ENCODE measurements at places on chromosomes 11 and 22. TPM values are rescaled to one million over a fixed set of nuclear protein-coding genes. Genes with fewer than 3 reads are reported as not detected.

Gene MMP1
- 0.69 TPM for total RNA-seq

Gene ACR
- total RNA-seq = 0.39 TPM

Gene OR2AG1
- total RNA-seq = not detected

Gene POLD3
- total RNA-seq = 16.4 TPM

Gene HBG1
- 299 TPM for total RNA-seq

Gene SAA4
- not detected for total RNA-seq

Gene MS4A6A
- 33.6 TPM for total RNA-seq

DNA sequence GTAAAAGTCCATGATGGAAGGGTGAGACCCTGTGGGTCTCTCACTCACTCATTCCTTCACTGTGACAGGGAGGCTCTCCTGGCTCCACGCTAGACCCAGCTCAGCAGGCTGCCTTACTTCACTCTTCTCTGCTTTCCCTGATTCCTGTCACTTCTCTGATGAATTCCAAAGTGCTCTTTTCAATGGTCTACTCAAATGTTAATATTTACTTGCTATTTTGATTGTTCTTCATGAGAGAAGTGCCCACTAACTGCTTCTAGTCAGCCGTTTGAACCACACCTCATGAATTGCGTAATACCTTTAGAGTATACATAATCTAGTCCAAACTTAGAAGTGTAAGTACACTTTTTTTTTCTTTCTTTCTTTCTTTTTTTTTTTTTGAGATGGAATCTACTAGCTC is 1350.2 kb upstream of the RAG2 start:
- no peak for DNase-seq

GRCh38 chr11:67251841-67252240 is 14.4 kb upstream of the GRK2 start:
- no peak for DNase-seq

GRCh38 chr11:104908186-104908531 is 9.9 kb upstream of the CASP12 start:
- DNase-seq = no peak

DNA sequence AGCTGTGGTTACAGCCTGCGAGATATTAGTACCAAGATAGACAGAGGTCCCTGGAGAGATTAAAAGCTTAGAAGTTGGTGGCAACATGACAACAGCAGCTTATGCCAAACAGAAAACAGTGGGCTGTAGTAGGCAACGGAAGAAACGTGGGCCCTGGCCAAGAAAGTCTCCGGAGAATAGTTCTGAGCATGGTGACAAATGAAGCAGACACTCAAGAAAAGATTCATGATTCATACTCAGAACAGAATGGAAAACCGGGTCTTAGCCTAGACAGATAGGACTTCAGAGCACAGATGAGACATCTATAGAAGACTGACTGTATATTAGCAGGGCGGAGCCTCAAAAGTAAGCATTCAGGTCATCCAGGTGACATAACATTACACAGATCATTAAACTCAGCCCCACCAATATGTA is 727.4 kb downstream of the ETS1 start:
- no peak for DNase-seq

DNA sequence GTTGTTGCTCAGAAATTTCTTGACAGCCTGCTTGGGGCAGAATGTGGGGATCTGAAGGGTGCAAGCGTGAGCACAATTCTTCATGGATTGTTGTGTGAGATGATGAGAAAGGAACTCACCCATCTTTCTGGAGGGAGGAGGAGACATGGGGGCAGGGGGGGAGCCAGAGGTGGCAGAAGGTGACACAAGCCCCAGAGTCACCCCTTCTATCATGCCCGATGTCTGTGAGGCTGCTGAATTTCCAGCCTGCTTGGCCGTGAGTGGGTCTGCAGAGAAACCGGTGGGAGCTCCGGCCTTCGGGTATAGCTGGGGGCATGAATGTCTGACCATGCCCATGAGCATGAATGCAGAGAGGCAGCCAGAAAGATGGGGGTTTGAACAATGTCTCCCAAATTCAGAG is 870.7 kb downstream of the TBC1D22A start:
- no peak for DNase-seq

- no peak for DNase-seq
These were observed 52.5 kb upstream of the SLC22A12 start for GRCh38 chr11:64538501-64538951.

DNA sequence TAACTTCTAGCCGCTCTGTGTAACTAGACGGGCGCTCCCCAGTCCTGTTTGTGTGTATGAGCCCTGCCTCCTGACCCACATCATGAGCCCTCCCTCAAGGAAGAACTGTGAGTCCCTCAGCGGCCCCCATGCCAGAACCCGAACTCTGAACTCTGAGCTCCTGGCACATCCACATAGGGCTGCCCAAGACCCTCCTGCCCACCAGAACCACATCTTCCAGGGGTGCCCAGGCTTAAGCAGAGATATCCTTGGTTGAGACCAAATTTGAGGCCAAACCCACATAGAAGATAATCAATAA is 3.0 kb downstream of the TRIM29 start:
- DNase-seq = no peak

DNA sequence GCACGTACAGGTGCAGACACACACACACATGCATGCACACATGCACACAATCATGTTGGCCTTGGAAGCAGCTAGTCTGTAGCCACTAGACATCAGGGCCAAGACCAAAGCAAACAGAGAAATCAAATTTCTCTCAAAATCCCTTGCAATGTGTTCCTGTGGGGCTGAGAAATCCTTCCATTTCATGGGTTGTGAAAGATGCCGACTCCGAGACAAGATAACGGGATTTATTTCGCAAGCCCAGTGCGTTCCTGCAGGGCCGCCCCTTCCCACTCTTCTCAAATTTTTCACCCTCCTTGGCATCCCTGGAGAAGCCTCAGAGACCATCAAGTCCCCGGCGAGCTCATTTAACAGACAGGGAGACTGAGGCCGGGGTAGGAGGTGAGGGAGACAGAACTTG is 366.7 kb downstream of the MN1 start:
- no peak for DNase-seq

DNA sequence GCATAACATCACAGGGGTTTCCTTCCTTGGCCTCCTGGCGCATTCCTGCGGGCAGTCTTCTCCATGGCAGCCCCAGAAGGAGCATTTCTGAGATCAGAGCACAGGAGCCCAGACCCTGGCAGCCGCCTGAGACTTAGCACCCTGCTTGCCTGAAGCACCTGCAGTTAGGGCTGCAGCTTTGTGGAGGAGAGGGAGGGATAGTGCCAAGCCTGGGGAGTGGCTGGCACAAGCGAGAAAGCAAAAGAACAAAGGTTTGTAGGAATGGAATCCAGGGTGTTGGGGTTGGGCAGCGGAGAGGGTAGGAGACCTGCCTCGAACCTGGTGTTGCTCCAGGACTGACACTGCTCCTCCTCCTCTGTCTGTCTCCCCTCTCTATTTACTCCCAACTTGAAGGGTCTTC is 66.9 kb downstream of the SCN3B start:
- no peak for DNase-seq

DNA sequence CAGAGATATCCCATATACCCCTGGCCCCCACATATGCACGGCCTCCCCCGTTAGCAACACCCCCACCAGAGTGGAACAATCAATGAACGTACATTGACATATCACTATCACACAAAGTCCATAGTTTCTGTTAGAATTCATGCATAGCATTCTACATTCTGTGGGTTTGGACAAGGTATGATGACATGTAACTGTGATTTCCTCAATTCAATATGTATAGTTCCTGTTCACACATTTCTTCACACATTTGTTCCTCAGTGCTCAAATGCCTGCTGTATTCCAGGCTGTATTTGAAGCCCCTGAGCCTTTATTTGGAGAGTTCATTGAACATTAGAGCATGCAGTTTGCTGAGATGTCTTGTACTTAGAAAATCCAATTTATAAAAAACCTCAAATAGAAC is 69.9 kb downstream of the PTPRJ start:
- DNase-seq = no peak

DNA sequence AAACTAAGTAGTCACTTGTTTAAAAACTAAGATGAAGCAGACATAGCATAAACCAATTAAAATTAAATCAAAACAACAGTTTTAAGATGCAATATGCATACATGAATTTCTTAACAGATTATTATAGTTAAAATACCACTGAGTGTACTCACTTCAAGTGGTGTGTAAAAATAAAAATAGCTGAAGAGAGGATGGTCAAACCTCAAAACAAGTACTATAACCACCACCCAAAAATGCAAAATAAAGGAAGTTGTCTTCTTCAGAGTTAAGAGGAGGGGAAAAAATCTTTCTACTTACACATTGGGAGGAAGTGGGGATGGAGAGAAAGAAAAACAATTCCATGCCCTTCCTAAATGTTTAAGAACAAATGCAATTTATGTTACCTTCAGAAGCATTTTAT is 31.9 kb downstream of the RRAS2 start:
- no peak for DNase-seq

GRCh38 chr11:47477753-47478152 is 28.8 kb upstream of the RAPSN start:
- DNase-seq = no peak

DNA sequence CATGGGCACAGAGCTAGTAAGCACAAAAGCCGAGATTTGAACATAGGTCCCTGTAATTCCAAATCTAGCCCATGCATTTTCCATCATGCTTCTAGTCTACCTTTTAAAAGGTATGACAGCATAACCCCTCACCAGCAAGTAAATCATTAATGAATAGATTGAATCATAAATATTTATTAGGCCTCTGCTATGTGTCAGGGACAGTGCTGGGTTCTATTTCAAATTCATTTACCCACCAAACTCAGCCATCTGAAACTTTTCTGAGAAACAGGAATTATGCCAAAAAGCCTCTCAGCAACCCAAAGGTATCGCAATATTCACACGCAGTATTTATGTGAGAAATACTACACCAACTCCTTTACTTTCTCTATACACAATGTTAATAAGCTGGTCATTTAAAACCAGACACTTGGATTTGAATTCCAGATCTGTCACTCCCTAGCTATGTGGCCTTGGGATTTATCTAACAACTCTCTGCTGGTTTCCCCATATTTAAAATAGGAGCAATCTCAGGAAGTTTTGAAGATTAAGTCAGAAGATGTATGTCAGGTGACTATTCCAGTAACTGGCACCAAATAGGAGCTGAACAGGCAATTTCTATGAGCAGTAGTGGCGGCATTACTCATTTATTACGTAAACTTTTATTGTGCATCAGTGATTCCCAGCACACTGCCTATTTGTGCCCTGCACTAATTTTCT is 191.4 kb downstream of the TENM4 start:
- DNase-seq = no peak

- no peak for DNase-seq
These were observed 9.7 kb downstream of the FBLN1 start for GRCh38 chr22:45512363-45512762.

- DNase-seq = no peak
These were observed 13.1 kb downstream of the TAF1D start for GRCh38 chr11:93727985-93728791.

- DNase-seq = no peak
These were observed 47.9 kb upstream of the RAB1B start for GRCh38 chr11:66220566-66220935.

DNA sequence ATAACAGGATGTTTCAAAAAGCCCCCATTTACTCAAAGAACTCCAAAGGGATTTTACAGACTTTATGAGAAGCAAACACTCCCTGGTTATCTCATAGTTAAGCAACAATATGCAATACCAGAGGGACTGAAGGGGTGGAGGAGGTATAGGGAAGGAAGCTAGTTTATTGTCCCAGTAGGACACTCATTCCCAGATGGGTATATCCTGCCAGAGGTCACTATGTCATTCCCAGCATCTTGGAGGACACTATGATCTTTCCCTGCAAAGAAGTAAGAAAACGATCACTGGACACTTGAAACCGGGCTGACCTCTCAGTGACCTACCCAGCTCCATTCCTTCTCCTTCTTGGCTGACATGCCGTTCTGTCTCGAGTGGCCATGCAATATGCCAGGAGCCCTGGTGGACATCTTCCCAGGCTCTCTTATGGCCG is 114.5 kb downstream of the NAT10 start:
- DNase-seq = no peak

DNA sequence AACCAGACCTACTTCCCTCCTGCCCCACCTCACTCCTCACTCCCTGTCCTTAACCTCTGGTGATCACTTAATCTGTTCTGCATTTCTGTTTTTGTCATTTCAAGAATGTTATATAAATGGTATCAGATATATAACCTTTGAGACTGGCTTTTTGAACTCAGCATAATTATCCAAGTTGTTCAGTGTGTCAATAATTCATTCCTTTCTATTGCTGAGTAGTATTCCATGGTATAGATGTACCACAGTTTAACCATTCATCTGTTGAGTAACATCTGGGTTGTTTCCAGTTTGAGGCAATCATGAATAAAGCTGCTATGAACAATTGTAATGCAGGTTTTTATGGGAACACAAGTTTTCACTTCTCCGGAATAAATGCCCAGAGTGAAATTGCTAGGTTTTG is 34.6 kb upstream of the B3GNT6 start:
- DNase-seq = no peak

- no peak for DNase-seq
These were observed 707 bp upstream of the FTH1 start for GRCh38 chr11:61967924-61968757.

- DNase-seq = no peak
These were observed 19.4 kb upstream of the CCDC81 start for GRCh38 chr11:86355256-86355655.

- DNase-seq = no peak
These were observed 4.2 kb downstream of the IL17REL start for GRCh38 chr22:50008151-50009040.

- no peak for DNase-seq
These were observed 14.0 kb downstream of the ARVCF start for GRCh38 chr22:20002636-20003035.

DNA sequence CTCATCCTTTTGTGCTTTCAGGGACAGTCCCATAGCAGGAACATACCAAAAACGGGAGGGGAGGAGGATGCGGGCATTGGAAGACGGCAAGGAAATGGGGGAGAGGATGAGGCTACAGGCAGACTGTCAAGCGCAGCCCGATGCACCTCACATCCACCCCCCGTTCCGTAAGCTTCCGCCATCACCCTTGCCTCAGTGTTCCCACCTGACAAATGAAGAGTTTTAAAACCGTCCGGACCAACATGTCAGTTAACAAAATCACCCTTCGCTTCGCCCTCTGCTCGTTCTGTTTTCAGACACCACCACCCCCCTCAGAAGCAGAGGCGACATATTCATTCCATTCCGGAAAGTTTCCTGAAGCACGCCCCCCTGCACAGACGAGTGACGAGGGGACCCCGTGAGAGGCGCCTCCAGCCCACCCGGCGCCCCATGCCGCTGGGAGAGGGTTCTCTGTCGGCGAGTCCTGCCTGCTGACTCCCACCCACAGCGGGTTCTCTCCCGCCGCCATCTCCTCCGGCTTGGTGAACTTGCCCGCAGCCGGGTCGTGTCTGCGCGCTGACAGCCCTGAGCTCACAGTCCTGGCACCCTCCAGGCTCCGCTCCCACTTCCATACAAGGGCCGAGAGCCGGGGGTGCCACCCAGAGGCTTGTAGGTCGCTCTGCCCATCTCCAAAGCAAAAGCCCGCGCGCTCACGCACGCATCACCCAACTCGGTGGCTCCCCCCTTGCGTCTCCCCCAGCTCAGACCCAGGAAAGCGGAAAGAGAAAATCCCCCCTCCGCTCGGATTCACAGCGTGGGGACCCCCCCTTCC is 1.5 kb downstream of the IGSF9B start:
- DNase-seq = no peak

GRCh38 chr11:58898106-58898505 is 41.2 kb upstream of the GLYATL1 start:
- peak; percentile 59 for DNase-seq
